Stimulated activated CD8-positive, alpha-beta memory T cell treated with anti-CD3 and anti-CD28 coated beads, Interleukin-12 subunit alpha, Interleukin-12 subunit beta, amount 100 ng/mL, for 4 hours (primary cell): ENCODE measurements at places on chromosomes 4 and X.

DNA sequence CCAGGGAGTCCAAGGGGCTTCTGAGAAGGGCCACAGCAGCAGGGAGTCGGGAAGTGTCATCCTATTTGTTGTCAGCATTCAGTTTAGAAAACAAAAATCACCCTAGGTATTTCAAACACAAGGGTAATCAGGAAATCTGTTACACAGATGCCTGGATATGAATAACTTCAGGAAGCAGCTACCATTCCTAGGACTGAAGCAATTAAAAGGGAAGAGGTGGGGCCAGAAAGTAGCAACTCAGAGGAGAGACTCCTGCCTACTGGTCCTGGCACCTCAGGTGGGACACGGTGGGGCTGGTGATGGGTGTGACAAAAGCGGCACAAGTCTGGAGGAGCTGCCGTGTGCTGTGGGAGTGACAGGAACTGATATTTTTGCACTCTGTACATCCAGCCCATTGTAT is 107.9 kb downstream of the PDGFRA start:
- DNase-seq, result no peak

DNA sequence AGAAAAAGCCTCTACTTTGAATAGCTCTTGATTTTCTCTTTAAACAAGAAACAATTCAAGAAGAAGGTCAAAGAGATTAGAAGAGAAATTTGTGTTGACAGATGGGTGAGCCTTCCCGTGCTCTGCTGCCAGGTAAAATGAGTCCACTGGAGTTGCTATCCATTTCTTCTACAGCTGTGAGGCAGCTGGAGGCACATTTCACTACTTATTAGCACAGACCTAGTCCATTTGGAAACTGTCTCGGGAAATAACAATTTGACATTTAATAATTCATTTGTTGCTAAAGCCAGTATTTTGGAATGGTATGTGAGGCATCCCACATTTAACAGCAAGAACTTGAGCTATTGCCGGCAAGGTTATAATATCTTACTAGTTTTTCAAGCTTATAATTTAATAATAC is 396.8 kb upstream of the GRIA3 start:
- no peak for DNase-seq

DNA sequence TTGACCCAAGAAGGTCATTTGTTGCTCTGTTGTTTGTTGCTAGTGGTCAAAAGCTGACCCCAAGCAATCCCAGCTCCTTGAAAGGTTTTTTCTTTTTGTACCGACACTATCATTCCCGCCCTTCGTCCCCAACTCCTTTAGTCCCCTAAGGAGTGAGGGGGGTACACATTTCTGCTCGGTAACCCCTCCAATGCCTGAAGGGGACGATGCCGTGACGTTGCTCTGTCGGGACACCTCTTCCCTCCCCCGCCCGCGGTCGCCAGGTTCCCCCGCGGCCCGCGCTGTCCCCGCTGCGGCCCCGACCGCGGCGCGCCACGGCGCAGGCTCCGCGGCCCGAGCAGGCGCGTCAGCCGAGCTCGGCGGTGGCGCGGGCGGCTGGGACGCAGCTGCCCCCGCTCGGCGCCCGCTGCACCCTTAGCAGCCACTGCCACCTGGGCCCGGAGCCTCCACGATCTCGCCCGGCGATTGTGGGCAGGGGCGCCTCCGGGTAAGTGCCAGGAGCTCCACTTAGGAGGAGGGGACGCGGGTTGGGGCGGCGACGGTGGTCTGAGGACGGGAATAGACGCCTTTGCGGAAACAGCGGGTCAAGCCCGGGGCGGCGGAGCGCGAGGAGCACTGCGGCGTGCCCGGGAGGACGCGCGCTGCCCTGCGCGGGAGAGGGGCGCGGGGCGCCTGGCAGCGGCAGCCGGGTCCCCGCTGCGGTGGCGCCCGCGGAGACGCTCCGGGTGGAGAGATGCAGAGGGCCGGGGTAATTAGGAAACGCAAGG is at the start of gene GLRB:
TSS of gene GLRB (plus strand) at position 340 of the 767 bp plus-strand sequence. CDS start 1,875 bp downstream, outside the sequence.
- no peak for DNase-seq

DNA sequence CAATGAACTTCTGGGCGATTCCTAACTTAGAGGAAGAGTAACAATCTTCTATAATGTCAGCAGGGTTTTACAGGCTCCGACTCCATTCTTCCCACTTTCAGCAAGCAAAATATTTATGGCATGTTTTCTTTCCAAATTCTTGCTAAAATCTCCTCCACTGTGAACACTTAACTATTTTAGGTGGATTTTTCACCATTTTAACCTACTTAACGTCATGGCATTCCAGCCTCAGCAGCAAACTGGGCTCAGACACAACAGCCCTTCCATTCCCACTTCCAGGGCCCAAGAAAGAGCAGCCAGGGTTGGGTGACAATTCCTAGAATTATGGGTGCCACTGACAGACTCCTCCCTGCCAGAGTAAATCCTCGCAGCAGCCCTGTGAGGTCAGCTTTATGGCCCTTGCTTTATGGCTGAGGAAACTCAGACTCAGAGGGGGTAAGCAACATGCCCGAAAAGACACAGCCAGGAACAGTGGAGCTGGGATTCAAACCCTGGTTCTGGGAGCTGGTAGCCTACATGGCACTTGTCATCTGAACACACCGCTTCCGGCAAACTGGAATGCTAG is 112.8 kb upstream of the MAP3K15 start:
- DNase-seq, result no peak

- no peak for DNase-seq
Observed at GRCh38 chrX:107146670-107147069, 28.0 kb upstream of the RBM41 start.

GRCh38 chr4:1398681-1399507 is 7.3 kb downstream of the NKX1-1 start:
- no peak for DNase-seq

- DNase-seq, result no peak
Observed at GRCh38 chrX:31213941-31214340, 142.1 kb upstream of the FTHL17 start.

GRCh38 chrX:30865015-30865414 is 24.0 kb downstream of the TAB3 start:
- no peak for DNase-seq

GRCh38 chr4:29319663-29320340 is 1400.4 kb upstream of the PCDH7 start:
- no peak for DNase-seq

DNA sequence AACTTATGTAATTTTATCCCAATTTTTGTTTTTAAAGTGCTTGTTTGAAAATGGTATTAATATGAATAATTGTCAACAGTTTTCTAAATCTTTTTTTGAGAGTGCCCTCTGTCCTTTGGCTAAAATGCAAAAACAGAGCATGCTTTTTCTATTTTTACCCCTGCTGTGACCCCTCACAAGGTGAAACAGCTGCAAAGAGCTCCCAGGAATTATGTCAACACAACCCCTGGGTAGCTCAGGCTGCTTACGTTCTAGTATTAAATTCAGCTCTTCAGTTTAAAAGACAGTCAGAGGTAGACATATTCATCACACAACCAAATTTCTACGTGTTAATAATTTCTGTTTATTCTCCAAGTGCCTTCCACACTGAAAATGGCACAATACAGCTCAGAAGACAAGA is 367.5 kb downstream of the PRDM5 start:
- no peak for DNase-seq

DNA sequence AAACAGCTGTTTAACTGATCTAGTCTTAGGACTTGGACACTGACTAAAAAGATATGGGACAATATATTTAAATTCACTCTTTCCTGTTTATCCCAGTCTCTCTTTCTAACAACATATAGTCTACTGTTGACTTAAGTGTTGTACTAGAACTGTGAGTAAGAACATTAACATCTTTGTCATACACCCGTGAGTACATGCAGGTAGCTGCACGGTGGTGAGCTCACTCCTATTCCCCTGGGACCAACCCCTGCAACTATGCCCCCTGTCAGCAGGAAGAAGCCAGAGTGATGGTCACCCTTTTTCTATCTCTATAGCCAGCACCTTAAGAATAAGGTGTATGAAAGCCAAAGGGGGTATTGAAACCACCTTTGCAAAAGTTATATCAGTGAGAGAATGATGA is 17.6 kb downstream of the TBL1X start:
- DNase-seq, result no peak

DNA sequence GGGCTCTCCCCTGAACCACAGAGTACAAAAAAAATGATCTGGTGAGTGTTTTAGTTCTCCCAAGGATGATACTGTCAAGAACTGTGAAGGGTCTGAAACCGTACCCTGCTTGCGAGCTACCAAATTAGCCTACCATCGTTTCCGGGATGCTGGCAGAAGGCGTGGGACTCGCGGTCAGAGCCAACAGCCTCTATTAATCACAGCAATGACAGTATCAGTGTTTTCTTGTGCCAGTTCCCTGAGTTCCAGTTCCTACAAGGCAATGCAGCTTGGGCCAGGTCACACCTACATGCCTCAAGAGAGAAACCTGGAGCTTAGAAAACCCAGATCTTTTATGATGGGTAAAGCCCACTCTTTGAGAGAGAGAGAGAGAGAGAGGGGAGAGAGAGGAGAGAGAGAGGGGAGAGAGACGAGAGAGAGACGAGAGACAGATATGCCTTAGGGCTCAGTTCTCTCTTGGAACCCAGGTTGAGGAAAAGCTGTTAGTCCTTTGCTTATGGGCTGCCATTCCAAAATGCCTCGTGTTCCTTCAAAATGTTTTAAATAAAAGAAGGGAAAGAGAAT is 327.8 kb downstream of the ARHGAP10 start:
- DNase-seq, result no peak

- no peak for DNase-seq
Observed at GRCh38 chr4:115575851-115576250, 462.4 kb upstream of the NDST4 start.

- no peak for DNase-seq
Observed at GRCh38 chr4:128516301-128516969, 228.8 kb upstream of the PGRMC2 start.

GRCh38 chr4:11614426-11614825 is 185.7 kb upstream of the HS3ST1 start:
- DNase-seq, result no peak

DNA sequence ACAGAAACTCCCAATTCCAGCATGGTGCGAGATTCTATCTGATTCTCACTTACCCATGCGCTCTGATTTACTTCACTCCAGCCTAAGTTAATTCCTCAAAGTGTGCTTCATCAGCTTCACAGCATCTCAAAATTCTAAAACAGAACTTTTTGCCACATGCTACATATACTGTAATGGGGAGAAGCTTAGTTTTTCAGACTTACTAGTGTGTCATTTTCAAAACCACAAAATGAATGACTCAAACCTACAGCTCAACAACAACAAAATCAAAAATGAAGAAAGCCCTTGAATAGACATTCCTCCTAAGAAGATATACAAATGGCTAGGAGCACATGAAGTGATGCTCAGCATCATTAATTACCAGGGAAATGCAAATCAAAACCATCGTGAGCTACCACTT is 14.9 kb downstream of the IRF2 start:
- no peak for DNase-seq

GRCh38 chrX:137568741-137569469 is 3.0 kb downstream of the ZIC3 start:
- no peak for DNase-seq

- no peak for DNase-seq
Observed at GRCh38 chrX:55107911-55108310, 19.1 kb downstream of the PAGE2 start.

GRCh38 chr4:11297201-11297600 is 131.5 kb downstream of the HS3ST1 start:
- no peak for DNase-seq

DNA sequence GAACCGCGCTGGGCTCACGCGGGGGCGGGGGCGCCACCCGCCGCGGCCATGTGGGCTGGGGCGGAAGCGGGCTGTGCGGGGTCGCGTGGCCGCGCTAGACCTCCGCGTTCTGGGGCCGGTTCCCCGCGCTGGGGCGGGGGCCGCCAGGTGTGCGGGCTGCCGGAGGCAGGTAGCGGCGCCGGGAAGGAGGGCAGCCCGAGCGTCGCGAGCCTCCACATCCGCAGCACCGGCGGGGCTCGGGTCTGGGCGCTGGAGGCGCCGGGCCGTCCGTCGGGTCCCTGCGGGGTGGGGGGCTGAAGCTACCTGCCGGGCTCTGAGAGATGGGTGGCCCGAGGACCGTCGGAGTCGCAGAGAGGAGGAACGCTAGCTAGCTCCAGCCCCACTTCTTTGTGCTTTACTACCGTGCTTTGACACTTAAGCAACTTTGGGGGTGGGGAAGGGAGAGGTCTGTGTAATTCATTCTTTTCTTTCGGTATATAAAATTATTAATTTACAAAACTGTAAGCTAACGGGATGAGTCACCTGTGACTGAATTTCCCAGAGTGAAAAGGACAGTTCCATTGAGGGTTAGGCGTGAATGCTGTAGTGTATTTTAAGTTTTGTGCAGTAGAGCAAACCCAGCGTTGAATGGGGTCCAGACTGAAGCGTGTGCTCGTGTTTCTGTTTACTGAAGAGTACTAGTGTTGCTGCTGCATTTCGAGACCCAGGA is 689 bp downstream of the METAP1 start:
- DNase-seq, result no peak

DNA sequence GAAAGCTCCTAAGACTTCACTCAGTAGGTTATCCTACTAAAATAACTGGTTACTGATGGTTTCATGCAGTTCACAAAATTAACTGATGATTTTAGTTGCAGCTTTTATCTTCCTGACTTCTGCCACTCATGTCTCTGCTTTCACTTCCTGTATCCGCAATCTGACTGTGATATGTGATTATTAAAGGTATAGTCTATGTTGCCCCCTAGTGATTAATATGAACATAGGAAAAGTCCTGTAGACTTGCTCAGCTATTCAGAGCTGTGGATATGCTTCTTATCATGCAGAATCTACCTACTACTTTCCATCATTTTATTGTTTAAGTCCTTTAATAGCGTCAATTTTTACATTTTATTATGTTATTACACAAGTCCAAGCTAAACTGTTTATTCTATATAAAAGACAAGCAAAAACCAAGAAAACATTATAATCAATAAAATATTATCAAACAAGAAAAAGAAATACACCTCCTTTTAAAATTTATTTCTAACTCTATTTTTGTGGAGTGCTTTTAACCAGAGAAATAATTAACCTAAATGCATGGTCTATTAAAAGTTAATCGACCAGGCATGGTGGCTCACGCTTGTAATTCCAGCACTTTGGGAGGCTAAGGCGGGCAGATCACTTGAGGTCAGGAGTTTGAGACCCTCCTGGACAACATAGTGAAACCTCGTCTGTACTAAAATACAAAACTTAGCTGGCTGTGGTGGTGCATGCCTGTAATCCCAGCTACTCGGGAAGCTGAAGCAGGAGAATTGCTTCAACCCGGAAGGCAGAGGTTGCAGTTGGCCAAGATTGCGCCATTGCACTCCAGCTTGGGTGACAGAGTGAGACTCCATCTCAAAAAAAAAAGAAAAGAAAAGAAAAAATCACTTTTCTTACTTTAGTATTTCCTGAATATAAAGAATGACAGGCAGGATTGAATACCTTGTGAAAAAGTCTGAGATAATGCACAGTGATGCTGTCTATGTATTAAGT is 40.4 kb upstream of the TLR2 start:
- DNase-seq, result no peak

GRCh38 chr4:132203618-132204017 is 945.5 kb upstream of the PCDH10 start:
- DNase-seq, result no peak

GRCh38 chr4:6245246-6246169 is 24.1 kb upstream of the WFS1 start:
- no peak for DNase-seq
